Fibroblast of the aortic adventitia (primary cell): ENCODE measurements at places on chromosomes 12 and 14. TPM values are rescaled to one million over a fixed set of nuclear protein-coding genes. Genes with fewer than 3 reads are reported as not detected.

TSHR gene
- not detected in 2 replicates for total RNA-seq

CD63 gene
- 2,365 and 6,536 TPM in 2 replicates for total RNA-seq

VRTN gene
- total RNA-seq = not detected in 2 replicates

MARCHF9 gene
- 0.57 and 2.1 TPM in 2 replicates for total RNA-seq

GPR135 gene
- 1.7 and 4.3 TPM in 2 replicates for total RNA-seq

ADCY6 gene
- total RNA-seq = 30.3 and 31.5 TPM in 2 replicates

- DNase-seq = no peak
These were observed 56.0 kb upstream of the RFLNA start for GRCh38 chr12:124238886-124239285.

DNA sequence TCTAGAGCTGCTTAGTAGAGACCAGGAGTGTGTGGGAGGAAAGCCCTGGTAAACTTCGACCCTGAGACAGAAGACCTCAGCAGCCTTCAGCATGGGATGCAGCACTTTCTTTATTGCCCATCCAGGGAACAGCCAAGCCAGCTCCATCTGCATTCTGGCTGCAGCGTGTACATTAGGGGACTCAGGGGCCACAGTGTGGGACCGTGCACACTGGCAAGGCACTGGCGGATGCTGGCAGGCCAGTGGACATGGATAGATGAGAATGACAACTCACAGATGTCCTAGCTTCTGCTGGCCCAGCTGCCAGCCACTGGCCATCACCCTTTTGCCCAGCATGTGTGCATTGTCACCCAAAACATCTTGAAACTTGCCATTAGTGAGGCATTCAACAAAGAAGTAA lies 12.5 kb downstream of the PLD4 start:
- DNase-seq = no peak

- no peak for DNase-seq
These were observed 2.9 kb downstream of the IFNG start for GRCh38 chr12:68156636-68157035.

DNA sequence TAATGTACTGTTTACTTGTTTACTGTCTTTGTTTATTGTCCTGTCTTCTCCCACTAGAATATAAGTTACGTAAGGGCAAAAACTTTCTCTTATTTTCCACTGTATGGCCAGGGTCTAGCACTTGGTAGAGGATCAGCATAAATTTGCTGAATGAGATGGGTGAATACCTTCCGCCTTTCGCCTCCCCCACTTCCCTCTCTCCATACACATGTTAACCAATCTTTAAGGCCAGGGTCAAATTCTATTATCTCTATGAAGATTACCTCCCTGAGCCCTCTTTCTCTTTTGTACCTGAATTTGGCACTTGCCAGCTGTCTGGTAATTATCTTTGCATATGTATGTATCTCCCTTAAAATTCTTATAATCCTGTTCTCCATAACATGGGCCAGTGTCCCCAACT lies 4.9 kb downstream of the DUSP16 start:
- DNase-seq = no peak

DNA sequence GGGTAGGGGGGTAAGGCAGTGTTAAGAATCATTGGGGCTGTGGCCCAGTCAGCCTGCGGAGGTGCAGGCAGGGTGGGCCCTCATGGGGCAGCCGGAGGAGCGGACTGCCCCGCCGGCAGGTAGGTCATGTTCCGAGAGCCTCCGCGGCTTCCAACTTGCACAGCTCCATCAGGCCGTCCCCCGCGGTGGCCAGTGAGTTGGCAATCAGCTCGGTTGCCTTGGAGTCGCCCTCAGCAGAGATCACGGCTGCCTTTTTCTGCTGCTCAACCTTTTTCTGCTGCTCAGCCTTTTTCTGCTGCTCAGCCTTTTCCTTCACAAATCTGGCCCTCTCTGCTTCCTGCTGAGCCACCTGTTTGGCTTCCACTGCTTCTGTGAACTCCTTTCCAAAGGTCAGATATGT lies 41.1 kb upstream of the CSRNP2 start:
- no peak for DNase-seq

DNA sequence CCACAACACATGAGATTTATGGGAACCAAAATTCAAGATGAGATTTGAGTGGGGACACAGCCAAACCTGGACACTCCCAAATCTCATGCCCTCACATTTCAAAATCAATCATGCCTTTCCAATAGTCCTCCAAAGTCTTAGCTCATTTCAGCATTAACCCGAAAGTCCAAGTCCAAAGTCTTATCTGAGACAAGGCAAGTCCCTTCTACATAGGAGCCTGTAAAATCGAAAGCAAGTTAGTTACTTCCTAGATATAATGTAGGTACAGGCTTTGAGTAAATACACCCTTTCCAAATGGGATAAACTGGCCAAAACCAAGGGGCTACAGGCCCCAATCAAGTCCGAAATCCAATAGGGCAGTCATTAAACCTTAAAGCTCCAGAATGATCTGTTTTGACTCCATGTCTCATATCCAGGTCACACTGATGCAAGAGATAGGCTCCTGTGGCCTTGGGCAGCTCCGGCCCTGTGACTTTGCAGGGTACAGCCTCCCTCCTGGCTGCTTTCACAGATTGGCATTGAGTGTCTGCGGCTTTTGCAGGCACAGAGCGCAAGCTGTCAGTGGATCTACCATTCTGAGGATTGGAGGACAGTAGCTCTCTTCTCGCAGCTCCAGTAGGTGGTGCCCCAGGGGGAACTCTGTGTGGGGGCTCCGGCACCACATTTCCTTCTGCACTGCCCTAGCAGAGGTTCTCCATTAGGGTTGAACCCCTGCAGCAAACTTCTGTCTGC lies 60.1 kb downstream of the LRIG3 start:
- DNase-seq = no peak

GRCh38 chr14:27049701-27050100 lies 451.9 kb upstream of the NOVA1 start:
- no peak for DNase-seq

- DNase-seq = no peak
These were observed 5.3 kb downstream of the GRIN2B start for GRCh38 chr12:13976028-13976584.
